ENCODE measurements at places on chromosomes 3 and 15.

- no peak for DNase-seq
These were observed 7.4 kb downstream of the IL12A start for GRCh38 chr3:159996018-159996417.

DNA sequence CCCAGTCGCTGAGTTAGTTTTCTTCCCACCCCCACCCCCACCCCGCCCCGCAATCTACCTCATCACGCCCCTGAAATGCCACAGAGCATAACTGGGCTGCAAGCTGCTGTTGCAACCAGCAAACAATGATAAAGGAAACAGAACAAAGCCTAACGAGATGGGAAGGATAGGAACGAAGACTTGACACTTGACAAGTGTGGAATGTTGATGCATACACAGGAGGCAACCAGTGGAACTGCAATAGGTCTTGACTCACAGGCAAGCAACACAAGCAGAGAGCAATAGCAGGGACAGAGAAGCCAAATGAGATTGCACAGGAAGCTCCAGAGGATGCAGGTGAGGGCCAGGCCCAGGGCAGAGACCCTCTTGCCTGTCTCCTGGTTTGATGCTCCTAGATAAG is 225.9 kb downstream of the IGSF11 start:
- DNase-seq: no peak

- DNase-seq: peak; percentile 85
These were observed 2.1 kb downstream of the IDH2 start for GRCh38 chr15:90099868-90100831.

GRCh38 chr3:157534725-157535161 is 31.5 kb upstream of the VEPH1 start:
- no peak for DNase-seq

GRCh38 chr15:64854041-64854440 is 12.3 kb downstream of the PLEKHO2 start:
- no peak for DNase-seq

DNA sequence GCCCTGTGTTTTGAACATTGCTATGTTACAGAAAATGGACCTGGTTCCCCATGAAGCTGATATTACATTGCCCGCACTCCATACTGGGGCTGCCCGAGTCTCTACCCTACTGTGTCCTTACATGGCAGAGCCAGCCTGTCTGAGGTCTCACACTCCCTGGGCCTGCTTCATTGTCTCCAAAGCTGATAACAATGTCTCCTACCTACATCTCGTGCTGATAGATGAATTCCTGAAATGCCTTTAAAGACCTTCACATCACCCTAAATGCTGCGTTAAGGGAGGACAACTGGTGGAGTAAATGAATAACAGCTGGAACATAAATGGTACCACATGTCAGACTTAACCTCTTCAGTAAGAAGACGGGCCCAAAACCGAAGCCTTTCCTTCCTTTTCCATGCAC is 62.9 kb upstream of the PTX3 start:
- DNase-seq: no peak

DNA sequence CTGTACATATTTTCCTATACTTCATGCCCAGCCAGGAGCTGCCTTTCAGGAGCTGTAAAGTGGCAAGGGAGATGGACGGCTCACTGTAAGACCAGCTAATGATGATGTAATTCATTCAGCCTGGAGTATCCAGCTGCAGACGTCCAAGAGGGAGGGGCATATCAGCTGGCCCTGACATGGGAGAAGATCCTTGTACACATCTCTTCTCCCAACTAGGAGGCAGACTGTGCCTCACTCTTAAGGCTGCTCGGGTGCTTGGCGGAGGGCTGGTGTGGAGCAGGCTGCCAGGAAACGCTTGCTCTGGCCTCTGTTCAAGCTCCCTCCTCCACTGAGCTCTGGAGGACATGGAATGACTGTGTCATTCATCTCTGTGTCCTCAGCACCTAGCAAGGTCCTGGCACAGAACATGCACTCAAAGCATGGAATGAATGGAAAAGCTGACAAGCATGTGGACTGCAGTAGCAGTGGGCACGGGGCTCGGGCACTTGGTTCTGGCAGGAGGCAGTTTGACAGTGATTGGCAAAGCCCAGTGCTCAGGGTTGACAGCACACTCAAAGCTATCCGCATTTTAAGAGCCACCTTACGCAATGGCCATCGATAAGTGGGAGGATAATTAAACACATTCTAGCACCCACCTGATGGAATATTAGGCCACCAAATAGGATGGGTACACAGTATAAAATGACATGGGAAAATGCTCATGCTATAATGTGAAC is 72.4 kb downstream of the TBC1D2B start:
- no peak for DNase-seq

GRCh38 chr3:38984731-38985130 is 67.0 kb downstream of the SCN11A start:
- DNase-seq: no peak

DNA sequence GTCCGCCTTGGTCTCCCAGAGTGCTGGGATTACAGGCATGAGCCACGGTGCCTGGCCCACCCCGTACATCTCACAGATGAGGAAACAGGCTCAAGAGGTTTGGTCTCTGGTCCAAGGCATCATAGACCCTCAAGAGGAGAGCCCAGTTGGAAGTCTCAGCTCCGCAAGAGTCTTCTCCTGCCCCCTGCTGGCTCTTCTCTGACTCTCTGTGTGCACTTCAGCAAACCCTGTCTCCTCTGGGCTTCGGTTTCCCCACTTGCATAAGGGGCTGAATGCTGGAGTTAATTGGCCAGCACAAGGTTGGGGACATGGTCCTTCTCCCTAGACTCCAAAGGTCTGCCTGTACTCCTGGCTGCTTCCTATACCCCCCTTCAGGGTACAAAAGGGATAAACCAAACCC is 3.9 kb downstream of the MST1R start:
- DNase-seq: no peak

DNA sequence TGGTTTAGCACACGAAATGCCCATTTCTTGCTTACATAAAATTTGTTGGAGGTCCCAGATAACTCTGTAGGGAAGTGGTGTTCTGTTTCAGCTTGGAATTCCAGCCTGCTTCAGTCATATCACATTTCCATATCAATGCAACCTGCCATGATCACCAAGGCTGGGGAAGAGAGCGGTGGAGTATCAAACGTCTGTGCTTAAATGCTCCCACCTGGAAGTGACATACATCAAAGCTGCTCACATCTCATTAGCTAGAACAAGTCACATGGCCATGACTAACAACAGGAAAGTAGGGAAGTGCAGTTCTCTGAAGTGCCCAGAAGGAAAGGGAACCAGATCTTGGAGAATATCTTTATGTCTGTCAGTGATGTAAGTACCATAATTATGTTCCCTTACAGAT is 130.2 kb upstream of the CFAP20DC start:
- no peak for DNase-seq

GRCh38 chr3:122168044-122168443 is 15.4 kb upstream of the CASR start:
- DNase-seq: no peak

GRCh38 chr15:73078722-73079121 is 26.5 kb downstream of the NEO1 start:
- DNase-seq: peak; percentile 25

GRCh38 chr3:101809178-101810021 is 30.4 kb downstream of the NXPE3 start:
- peak; percentile 64 for DNase-seq

DNA sequence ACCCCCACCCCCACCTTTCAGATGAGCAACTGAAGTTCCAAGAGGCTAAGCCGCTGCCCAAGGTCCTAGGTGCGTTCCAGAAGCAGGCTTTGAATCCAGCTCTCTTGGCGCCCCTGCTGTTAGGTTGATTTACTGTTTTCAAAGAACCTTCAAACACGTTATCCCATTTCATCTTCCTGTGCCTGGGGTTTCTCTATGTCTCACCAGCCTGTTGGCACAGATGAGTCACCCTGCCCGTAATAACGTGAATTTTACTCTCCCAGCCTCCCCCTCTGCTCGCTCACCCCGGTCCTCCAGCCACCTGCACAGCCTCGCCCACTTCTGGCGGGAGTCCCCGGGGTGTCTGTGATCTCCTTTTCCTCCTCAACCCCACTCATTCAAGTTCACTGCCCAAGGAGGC is 13.0 kb upstream of the TSEN2 start:
- no peak for DNase-seq

DNA sequence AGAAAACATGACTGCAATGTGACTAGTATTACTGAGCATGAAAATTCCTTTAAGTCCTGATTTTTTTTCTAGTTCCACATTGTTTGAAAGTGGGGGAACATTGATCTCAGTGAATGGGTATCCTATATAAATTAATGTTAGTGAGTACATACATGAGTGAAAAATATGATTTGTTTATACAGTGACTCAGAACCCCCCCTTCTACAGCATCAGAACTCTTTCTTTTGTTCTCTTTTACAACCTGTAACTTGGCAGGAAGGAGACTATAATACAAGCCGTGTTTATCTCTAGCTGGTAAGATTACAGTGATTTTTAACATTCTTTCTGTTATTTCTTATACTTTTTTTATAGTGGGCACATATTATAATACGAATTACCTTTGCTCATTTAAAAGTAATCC is 384.7 kb downstream of the PDCD6IP start:
- no peak for DNase-seq

GRCh38 chr3:127669541-127670228 is 3.1 kb upstream of the ABTB1 start:
- no peak for DNase-seq

- DNase-seq: no peak
These were observed 18.7 kb downstream of the SIAH2 start for GRCh38 chr3:150744041-150744918.

- no peak for DNase-seq
These were observed 681 bp downstream of the CHMP2B start for GRCh38 chr3:87227835-87228144.

GRCh38 chr3:179079537-179079936 is 7.9 kb upstream of the ZMAT3 start:
- DNase-seq: no peak

DNA sequence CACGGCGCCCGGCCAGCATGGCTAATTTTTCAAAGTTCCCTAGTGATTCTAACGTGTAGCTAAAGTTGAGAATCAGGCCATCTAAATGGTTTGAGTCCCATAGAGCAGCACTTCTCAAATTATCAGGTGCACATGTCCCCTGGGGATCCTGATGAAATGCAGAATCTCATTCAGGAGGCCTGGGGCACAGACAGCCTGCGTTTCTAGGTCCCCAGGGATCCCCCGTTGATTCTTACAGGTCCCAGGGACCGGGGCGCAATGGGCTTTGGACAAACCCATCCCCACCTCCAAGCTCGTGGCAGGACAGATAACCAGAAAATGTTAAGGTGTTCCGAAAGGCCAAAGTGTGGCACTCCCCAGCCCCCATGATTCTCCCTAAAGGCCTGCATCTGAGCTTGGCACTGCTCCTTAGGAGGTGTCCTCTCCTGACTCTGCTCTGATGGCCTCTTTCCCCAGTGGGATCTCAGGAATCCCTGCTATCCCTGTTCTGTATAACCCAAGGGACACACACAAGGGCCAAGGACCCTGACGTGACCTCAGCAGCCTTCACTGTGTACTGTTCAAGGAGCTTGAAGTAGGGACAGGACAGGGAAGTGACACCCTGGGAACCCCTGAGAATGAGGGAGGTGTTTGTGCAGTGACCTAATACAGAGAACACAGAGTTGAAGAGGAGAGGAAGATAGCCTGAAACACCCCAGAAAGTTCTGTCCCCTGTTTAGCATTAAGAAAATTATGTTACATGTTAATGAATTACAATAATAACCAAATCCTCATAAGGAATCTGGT is 8.0 kb downstream of the LRRK1 start:
- no peak for DNase-seq

DNA sequence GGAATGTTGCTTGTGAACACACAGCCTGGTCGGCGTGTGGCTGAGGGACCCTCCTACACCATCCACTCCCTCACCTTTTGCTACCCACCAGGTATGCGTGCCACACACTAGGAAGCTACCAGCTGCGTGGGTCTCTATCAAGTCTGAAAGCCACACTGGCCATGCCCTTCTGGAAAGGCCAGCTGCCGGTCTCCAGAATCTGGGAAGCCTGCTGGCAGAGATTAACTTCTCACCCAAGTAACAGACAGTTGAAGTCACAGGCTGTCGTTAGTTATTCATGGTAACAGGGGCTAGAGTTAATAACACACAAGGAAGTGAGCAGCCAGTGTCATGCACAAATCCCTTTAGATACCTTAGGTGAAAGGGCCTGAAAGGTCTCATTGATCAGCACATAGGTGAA is 48.1 kb downstream of the SUSD5 start:
- no peak for DNase-seq

- no peak for DNase-seq
These were observed 60.7 kb downstream of the UBE2E2 start for GRCh38 chr3:23263796-23264195.

DNA sequence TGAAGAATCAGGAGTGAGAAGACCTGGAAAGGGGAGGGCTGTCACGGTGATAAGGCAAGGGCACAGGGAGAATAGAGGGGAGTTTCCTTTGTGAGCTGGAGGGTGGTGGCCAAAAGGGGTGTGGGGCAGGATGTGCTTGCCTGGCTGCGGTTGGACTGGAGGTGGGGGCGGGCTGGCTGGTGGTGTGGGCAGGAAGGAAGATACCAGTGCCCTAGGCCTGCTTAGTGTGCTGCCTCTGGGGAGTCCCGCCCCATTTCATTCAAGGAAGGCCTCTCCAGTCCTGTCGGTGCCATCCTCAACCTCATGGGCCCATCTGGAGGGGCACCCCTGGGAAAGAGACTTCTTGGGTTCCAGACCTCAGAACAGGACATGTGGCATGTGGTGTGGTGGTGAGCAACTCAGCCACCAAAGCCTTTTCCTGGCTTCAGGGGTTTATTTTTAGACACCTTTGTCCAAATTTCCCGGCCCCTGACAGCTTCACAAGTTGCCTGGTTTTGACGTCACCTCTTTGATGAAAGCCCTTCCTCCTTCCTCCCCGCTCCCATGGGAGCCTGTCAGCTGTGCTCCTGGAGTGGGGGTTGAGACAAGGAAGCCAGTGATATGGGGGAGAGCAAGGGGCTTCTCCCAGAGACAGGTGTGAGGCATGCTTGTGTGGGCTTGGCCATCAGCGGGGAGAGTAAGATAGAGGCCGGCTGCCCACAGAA is 15.6 kb downstream of the TEX264 start:
- DNase-seq: no peak

DNA sequence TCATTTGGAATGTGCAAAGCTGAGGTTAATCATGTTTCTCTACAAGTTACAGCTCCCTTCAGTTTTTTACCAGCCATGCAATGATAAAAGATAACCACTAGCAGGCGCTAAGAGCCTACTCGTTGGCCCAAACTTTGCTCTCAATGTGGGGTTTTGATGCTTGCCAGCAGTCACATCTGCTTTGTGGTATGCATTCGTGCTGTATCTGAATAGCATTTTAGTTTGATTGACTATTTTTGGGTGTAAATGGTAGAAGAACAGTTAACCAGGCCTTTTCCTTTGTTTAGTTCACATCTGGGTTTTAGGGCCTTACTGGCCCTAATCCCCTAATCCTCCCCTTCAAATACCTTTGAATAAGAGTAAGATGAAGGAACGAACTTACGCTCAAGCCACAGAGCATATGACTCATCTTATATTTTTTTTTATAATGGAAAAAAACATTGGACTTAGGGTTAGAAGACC is 4.4 kb upstream of the CLDN11 start:
- peak; percentile 34 for DNase-seq

DNA sequence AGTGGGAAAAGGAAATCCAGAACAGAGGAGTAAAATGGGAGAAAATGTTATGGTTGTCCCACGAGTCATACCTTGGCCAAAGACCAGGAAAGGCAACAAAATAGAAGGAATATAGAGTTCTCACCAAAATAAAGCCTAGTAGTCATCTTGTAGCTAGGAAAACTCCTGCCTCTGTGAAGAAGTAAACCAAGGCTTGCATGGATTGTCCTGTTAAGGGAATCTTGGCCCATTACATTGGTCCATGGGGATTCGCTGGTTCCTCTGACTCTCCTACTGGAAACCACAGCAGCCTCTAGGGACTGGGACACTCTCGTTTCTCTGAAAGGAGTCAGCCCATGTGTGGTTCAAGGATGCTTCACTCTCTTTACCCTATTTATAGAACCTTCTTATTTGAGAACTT is 62.9 kb upstream of the FNDC3B start:
- no peak for DNase-seq

Data from trophoblast cell (in vitro differentiated cells and primary cell).